ENCODE measurements at places on chromosomes 12 and 14.

- no peak for DNase-seq
Measured at GRCh38 chr14:19930617-19931016, at the start of gene OR4K1. Gene OR4K1, plus strand, starts transcription at chr14:19930917. Its CDS starts 4,750 bp downstream, at chr14:19935667.

DNA sequence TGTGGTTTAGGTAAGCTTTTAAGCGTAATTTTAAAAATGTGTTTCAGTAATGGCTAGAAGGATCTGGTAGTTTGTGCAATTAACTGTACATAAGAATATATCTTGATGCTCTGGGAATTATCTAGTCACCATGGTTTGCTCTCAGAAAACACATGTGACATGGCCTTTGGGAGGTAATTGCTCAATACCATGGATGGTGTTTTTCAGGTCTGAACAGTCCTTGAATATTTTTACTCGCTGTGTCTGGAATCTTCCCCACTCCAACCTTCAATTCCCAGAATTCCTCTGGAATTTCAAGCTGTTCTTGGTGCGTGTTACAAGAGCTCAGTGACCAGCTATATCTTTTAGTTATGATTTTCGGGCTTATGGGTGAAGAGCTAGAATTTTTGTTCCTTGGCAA, 85.3 kb downstream of the DAAM1 start:
- no peak for DNase-seq

DNA sequence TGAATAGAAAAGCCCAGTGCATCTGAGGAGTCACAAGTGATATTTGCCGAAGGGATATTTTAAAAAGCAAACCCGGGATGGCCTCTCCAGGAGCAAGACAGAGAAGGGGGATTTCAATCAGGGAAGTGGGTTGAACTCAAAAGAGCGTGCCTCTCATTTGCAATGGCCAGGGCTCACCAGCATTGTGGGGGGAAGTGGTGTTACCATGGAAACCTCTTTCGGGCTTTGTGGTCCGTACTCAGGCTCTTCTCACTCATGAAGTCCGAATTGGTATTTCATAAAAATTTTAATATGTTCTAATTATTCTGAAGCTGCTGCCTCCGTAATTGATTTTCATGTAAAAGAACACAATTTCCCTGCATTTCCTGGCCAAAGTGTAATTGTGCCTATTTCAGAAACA, 79.8 kb downstream of the SLC15A4 start:
- DNase-seq = no peak

GRCh38 chr14:63991833-63992232, 139.0 kb downstream of the SYNE2 start:
- no peak for DNase-seq

- no peak for DNase-seq
Measured at GRCh38 chr14:66782853-66783252, 274.9 kb downstream of the GPHN start.

GRCh38 chr14:73888971-73889370, 2.3 kb downstream of the ZNF410 start:
- DNase-seq = no peak

DNA sequence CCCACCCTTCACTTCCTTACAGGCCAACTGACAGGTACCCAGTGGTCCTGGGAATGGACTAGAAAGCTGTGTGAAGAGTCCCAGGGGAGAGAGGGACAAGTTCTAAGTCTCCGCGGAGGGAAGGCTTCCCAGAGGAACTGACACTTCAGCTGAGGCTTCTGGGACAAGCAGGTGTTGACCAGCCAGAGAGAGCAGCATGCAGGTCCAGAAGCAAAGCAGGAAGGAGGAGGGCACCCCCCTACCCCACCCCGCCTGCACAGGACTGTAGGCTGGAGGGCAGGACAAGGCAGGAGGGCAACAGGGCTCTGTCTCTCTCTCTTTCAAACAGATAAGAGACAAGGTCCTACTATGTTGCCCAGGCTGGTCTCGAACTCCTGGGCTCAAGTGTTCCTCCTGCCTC, 58.2 kb upstream of the CORO1C start:
- no peak for DNase-seq

DNA sequence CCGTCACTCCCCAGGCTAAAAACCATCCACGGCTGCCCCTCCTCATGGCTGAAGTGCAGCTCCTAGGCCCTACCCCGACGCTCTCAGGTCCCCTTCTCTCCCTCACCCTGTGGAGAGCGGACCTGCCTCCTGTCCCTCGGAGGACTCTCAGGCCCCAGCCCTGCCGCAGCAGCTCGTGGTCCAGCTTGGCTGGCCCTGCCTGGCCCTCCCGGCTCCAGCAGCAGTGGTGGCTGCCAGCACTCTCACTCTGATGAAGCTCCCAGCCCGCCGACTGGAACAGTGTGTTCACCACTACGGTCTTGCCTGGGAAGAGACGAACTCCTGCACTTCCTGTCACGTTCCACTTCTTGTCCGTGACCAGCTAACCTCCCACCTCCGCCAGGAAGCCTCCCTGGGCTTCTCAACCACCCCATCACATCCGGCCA, 11.1 kb downstream of the BAG5 start:
- DNase-seq = no peak

GRCh38 chr12:71763677-71764379, 9.2 kb downstream of the RAB21 start:
- no peak for DNase-seq

GRCh38 chr12:125185740-125186470, 120.7 kb downstream of the AACS start:
- no peak for DNase-seq

DNA sequence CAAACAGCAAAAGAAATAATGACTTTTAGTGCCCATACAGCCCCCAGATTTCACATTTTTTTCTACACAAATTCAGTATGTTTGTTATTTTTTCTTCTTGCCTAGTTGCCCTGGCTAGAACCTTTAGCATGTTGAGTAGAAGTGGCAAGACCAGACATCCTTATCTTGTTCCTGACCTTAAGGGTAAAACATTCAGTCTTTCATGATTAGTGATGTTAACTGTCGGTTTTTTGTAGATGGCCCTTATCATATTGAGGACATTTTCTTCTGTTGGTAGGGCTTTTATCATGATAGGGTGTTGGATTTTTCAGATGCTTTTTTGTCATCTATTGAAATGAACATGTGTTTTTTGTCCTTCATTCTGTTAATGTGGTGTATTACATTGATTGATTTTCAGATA, 17.1 kb downstream of the IRAK3 start:
- no peak for DNase-seq

GRCh38 chr14:85483037-85483436, 46.9 kb upstream of the FLRT2 start:
- DNase-seq = no peak

GRCh38 chr12:75881920-75882319, 149.7 kb downstream of the PHLDA1 start:
- no peak for DNase-seq

DNA sequence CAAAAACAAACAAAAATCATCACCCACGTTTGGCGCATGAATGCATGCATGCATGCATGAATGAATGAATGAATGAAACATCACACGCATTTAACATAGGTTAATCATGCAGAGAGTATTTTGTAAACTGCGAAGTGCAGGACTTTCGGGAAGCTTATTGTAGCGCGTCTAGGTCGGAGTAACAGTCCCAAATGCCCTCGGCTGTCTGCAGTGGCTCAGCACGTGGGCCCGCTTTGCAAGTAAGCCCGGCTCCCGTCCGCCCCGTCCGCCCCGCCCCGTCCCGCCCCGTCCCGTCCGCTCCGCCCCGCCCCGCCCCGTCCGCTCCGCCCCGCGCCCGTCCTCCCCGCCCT, 263 bp upstream of the IFT81 start:
- DNase-seq = no peak

DNA sequence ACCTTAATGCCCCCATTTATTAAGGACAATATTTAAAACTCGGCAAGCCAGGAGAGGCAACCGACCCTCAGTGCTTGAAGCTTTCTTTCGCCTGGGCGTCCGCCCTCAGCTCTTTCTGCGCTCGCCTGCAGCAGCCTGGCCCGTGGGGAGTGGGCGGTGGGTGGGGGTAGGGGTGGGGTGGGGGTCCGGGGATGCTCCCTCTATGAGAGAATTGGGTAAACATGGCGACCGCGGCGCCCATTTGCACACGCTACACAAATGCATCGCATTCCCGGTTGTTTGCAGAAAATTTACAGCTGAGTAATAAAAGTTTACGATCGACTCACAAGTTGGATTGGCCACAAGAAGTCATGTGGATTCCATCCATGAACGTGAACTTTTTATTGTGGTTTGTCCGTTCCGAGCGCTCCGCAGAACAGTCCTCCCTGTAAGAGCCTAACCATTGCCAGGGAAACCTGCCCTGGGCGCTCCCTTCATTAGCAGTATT, 7.7 kb downstream of the HOXC8 start:
- no peak for DNase-seq

DNA sequence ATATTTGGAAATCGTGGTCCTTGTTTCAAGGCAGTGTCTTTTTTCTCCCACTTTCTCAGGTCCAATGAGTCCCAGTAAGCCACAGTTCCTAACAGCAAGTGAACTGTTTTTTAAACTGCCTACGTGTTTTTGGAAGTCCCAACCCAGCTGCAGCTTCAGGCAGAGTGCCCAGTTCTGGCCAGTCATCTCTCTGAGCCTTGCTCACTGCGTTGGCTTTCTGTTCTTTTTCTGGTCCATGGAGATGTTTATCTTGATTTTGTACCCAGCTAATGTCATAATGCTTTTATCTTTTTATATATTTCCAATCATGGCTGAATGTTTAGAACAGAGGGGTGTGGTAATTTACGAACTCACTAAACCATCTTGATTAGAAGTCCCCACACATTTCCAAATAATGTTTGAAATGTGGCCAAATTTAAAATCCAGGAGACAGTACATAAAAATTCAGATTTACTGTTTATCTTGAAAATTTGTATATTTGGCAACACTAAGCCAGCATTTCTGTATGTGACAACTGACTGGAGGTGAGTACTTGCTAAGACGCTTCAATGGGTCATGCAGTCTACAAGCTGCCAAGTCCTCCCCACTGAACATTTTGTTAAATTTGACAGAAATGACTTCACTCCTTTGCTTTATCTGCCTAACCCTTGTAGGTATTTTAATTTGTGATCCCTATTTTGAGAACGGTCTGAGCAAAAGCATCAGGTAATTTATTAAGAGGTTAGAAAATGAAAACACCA, 46.1 kb upstream of the OTOGL start:
- no peak for DNase-seq

DNA sequence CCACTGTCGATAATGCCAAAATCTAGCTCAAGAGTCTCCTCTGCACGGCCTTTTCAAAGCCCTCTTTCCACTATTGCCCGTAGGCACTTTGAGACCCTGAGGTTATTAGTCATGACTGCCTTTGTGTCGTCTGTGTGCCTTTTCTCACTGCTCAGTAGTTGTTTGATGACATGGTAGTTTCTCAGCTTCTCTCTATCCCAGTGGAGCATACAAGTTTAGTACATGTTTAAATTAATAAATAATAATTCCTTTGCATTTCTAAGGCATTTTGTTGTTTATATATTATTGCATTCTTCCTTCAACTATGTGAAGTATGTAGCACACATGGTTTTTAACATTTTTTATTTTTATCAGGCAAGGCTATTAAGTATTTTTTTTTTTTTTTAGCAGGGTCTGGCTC, 458.1 kb downstream of the PCNX1 start:
- DNase-seq = no peak

DNA sequence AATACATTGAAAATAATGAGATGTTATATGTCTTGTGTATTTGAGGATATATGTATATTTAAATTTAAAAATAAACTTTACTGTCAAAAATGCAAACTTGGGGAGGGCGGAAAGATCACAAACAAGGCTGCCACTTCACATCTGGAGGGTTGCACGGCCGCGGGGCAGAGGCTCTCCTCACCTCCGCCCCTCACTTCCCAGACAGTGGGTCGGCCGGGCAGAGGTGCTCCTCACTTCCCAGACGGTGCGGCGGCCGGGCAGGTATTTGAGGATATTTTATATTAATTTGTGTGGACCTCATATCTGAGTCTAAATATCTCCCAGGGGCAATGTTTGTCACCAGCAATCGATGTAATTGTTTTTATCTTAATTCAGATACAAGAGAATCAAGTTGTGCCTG, 3.7 kb upstream of the CLEC6A start:
- DNase-seq = no peak

GRCh38 chr14:36518586-36519430, 1.2 kb downstream of the NKX2-1 start:
- DNase-seq = no peak

DNA sequence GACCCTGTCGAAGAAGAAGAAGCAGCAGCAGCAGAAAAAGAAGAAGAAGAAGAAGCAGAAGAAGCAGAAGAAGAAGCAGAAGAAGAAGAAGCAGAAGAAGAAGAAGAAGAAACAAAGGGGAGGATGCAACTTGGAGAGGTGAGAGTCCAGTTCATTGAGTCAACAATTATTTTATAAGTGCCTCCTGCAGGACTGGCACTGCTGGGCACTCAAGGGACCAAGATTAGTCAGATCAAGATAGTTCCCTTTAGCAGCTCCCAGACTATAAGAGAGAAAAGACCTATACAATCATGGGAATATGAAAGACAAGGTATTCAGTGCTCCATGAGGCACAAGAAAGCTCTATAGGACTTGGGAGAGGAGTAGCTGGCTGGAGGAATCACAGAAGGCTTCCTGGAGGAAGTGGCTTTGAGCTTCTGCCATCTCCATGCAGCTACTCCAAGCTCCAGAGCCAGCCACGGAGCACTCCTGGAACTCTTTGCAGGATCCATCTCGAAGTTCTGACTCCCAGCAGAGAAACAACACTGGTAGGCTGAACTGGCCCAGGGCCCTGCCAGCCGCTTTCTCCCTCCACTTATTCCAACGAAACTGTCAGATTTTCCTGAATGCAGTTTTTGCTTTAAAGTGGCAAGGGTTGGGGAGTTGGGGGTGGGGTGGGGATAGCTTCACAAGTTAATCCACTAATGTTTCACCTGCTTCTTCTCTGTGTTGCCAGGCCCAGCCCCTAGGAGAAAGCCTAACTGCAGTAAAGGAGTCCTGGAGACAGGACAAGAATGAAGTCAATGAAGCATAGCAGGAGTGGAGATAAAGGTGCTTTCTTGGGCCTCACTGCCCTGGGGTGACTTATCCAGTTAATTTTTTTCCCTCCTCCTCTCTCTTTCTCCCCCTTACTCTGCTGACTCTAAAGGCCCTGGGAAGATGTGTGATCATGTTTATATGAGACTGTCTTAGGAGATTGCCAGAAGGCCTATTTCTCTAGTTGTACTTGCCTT, 140.1 kb upstream of the PARP11 start:
- no peak for DNase-seq

- no peak for DNase-seq
Measured at GRCh38 chr14:66944872-66945271, 244.4 kb upstream of the GARIN2 start.

GRCh38 chr14:22634233-22634900, 9.8 kb downstream of the OR6J1 start:
- DNase-seq = no peak

DNA sequence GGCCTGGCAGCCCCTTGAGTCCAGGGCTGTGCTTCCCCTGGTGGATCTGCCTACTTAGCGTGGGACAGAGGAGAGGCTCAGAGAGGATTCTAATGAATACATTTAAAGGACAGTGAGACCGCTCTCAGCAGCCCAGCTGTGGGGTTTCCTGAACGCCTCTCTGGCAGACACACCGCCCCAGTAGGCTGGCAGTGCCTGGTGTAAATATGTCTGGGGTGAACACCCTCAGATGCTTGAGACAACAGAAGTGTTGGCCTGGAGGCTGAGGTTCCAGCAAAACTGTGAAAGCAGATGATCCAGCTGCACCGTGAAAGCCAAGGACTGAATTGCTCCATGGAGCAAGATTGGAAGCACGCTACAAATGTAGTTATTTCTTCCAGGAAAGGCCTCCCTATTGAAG, 55.1 kb downstream of the LRRC74A start:
- DNase-seq = no peak
